CD14-positive monocyte (primary cell): ENCODE measurements at places on chromosomes 12 and 14.

GRCh38 chr14:77615361-77616132 is 890 bp downstream of the SPTLC2 start:
- DNase-seq, result peak; percentile 28

DNA sequence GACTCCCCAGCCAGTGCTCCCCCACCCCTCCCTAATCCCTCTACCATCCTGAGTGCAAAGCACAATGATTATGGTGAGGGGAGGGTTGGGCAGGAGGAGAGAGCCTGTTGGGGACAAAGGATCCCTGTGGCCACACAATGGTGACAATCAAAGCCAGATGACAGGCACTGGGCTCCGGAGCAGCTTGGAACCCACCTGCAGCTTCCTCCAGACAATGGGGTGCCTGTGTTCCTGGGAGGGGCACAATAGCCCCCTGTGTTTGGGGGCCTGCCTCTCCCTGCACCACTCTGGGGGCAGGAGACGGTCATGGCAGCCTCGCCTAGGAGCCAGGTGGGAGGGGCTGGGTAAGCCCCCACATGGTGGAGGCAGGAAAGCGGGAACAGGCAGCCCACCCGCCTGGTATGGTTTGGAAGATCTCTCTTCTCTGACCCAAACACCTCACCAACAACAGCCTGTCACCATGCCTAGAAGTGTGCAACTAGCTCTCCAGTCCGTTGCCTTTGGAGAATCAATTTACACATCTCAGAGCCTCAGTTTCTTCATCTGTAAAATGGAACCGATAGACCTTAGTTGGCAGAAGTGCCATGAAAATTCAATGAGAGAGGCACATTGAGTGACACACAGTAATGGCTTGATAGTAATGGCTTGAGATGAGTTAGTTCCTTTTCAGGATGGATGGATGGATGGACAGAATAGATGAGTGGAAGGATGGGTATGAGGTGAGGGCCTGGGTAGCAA is 53.0 kb downstream of the MVK start:
- no peak for DNase-seq

- no peak for DNase-seq
These were observed 472.4 kb downstream of the ATP23 start for GRCh38 chr12:58413794-58414193.

- DNase-seq, result no peak
These were observed 105.9 kb upstream of the ETV6 start for GRCh38 chr12:11543457-11544158.

GRCh38 chr14:100842799-100843198 is 16.9 kb downstream of the MEG3 start:
- DNase-seq, result no peak

DNA sequence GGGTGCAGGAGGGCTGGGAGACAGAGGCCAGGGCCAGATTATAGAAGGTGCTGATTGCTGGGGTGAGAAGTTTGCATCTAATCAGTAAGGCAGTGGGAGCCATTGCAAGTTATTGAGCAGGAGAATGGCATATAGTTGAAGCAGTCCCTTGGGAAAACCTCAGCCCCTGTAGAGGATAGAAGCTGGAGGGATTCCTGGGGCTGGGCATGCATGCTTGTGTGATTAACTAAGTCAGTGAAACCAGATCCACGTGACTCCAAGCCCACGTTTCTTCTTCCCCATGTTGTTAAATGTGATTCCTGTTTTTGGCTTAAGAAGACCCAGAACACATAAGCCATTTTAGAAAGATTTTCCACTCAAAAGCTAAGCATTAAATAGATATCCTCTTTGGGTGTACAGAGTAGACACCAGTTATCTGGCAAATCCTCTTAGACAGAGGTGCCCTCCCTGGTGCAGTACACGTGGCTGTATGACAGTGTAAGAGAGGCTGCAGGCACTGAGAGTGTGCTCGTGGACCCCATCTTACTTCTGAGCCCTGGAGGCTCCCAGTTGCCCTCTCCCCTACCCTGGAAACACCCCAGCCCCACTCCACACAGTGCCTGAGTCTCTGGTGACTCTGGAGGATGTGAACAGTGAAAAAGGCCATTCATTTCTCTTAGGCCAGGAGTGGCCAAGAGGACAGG is 3.2 kb downstream of the C14orf132 start:
- no peak for DNase-seq

GRCh38 chr12:42893803-42894202 is 304.3 kb upstream of the PRICKLE1 start:
- no peak for DNase-seq

- DNase-seq, result peak; percentile 19
These were observed at the start of gene IKZF4 for GRCh38 chr12:56020423-56021184. Gene IKZF4, plus strand, starts transcription at chr12:56021043. Its CDS starts 451 bp downstream, at chr12:56021494.

- no peak for DNase-seq
These were observed 62.2 kb upstream of the CCND2 start for GRCh38 chr12:4211372-4211771.

- DNase-seq, result peak; percentile 97
These were observed at the start of gene EMC9 for GRCh38 chr14:24141097-24141880. Gene EMC9, minus strand, starts transcription at chr14:24141591. Its CDS starts 287 bp downstream, at chr14:24141304.

- DNase-seq, result no peak
These were observed 109.0 kb upstream of the SLC16A7 start for GRCh38 chr12:59486827-59487226.

- peak; percentile 63 for DNase-seq
These were observed at the start of gene TNFRSF1A for GRCh38 chr12:6341417-6342139. Gene TNFRSF1A, minus strand, starts transcription at chr12:6342076. Its CDS starts 262 bp downstream, at chr12:6341814.

DNA sequence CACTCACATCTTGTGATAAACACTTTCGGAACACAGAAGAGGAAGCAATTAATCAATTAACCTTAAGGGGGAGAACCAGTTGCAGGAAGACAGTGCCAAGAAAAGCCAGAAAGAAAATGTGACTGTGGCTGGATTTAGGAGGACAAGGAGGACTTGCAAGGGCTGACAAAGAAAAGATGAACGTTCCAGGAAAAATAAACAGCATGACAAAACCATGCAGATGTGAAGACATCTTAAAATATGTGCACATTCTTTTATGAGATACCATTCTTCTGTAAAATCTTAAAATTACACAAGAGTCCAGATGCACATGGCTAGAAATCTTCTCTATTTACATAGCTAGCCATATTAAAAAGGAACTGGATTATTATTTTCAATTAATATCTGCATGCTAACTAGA is 33.4 kb downstream of the KITLG start:
- no peak for DNase-seq

DNA sequence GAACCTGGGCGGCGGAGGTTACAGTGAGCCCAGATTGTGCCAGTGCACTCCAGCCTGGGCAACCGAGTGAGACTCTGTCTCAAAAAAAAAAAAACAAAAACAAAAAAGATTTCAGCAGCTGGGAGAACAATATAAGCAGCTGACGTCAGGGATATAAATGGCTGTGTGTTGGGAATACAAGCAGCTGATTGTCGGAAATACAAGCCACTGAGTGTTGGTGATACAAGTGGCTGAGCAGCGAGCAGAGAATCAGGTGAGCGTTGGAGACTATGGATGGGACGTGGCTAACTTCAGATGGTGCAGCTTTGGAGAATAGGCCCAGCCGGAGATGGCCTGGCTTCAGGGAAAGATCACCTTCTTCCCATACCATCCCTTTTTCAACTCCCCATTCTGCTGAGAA is 32.0 kb downstream of the PSEN1 start:
- DNase-seq, result no peak

DNA sequence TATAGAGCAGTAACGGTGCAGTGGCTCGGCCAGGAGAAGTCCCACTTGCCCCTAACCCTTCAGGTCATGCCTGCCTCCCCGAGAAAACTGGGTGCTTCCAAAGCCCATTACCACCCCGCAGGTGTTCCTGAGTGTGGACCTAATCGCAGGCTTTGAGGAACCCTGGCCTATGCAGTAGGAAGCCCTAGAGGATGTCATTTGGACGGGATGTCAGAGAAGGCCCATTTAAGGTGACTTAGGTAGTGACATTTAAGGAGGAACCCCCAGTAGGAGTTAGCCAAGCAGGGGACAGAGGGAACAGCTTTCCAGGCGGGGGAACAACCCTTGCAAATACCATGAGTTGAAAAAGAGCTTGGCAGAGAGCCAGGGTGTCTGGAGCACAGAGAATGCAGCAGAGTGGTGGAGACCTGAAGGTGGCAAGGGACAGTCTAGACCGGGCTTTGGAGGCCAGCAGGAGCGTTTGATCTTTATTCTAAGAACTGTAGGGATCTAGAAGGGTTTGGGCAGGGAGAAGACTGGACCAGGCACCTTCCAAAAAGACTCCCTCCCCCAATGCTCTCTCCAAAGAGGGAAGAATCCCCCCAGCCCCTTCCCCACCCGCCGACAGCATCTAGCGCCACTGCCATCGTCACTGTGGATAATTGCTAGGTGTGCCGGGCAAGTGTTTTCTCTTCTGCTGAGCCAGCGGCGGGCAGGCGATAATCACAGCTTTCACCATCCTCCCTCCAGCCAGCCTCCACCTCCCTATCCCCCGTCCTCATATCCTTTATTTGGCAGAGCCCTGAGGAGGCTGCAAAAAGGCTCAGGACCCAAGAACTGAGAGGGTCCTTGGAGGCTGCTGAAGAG is 33.3 kb upstream of the BEGAIN start:
- no peak for DNase-seq

DNA sequence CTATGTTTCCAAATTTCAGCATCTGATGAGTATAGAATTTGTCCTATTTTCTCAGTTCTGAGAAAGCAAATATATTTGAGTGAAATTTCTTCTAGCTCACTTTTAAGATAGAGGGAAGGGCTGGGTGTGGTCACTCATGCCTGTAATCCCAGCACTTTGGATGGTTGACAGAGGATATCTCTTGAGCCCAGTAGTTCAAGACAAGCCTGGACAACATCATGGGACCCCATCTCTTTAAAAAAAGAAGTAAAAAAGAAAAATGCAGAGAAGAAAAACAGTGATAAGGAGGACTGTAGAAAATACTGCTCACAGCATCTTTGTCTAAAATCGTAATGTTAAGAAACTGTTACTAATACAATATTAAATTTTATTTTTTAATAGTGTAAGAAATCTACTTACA is 2.3 kb upstream of the OR6C70 start:
- DNase-seq, result no peak

DNA sequence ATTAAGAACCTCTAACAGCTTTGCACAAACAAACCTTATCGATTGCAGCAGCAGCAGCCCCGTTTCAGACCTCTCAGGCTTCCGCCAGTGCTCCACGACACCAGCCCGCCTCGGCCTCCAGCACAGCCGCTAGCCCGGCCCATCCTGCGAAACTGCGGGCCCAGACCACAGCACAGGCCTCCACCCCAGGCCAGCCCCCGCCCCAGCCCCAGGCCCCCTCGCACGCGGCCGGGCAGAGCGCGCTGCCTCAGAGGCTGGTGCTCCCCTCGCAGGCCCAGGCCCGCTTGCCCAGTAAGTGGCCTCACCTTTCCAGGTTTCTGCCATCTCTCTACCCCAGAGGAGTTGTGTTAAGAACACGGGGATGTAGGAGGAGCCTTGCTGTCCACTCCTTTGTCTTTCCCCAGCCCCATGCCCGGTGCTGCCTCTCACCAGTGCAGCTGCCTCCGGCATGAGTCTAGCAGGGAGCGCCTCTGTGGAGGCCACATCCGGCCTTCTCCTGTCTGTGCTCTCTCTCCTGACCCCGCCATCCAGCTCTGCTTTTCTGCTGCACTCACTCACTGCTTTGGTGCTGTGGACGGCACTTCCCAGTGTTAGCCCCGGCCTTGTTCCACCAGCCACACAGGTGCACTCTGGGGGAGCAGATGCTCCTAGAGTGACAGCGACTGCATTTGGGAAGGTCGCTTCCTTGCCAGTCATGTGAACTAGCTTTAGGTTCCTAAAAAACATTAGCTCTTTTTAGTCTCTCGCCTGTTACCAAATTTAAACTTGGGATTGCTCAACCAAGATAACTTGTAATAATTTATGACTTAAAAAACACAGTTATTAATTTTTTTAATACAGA is 71.5 kb downstream of the EP400 start:
- DNase-seq, result no peak

DNA sequence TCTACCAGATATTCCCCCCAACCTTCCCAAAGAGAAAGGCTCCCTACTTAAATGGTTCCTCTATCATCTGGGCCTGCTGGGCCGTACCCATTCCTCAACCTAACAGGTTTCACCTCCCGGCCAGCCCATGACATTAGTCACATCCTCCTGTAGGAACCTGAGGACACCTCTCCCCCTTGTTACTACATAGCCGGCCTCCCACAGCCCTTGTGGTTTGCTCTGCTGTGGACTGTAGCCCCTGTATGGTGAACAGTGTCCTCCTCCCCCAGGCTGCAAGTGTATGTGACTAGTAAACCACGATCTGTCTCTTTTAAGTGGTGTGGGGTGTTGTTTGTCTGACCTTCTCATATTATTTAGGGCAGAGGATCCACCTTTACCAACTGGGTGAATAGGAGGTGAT is 371.7 kb downstream of the RGS6 start:
- DNase-seq, result no peak

DNA sequence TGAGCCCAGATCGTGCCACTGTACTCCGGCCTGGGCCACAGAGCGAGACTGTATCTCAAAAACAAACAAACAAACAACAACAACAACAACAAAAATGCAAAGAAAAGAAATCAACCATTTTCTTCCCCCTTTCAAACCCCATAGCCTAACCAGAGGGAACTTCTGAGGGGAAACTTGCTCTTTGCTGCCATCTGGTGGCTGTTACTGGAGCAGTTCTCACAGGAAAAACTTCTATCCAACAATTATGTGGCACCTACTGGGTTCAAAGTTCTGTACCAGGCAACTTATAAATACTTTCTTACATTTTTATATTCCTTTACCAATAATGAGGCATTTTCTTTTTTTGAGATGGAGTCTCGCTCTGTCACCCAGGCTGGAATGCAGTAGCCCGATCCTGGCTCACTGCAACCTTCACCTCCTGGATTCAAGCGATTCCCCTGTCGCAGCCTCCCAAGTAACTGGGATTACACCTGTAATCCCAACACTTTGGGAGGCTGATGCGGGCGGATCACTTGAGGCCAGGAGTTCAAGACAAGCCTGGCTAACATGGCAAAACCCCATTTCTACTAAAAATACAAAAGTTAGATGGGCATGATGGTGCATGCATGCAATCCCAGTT is 50.9 kb upstream of the BICDL1 start:
- peak; percentile 52 for DNase-seq

GRCh38 chr14:91088585-91089235 is 25.2 kb upstream of the DGLUCY start:
- DNase-seq, result no peak

GRCh38 chr12:114018669-114019068 is 52.5 kb upstream of the RBM19 start:
- no peak for DNase-seq

- no peak for DNase-seq
These were observed at the start of gene KRT73 for GRCh38 chr12:52618216-52618615. Gene KRT73, minus strand, starts transcription at chr12:52618559. Its CDS starts 35 bp downstream, at chr12:52618524.

- no peak for DNase-seq
These were observed 6.4 kb upstream of the GPR68 start for GRCh38 chr14:91250912-91251311.

GRCh38 chr12:107477018-107477417 is 208.6 kb upstream of the PWP1 start:
- no peak for DNase-seq
